ENCODE measurements at places on chromosomes 11 and 22.

GRCh38 chr11:116714902-116715301 lies 57.9 kb downstream of the BUD13 start:
- no peak for DNase-seq

DNA sequence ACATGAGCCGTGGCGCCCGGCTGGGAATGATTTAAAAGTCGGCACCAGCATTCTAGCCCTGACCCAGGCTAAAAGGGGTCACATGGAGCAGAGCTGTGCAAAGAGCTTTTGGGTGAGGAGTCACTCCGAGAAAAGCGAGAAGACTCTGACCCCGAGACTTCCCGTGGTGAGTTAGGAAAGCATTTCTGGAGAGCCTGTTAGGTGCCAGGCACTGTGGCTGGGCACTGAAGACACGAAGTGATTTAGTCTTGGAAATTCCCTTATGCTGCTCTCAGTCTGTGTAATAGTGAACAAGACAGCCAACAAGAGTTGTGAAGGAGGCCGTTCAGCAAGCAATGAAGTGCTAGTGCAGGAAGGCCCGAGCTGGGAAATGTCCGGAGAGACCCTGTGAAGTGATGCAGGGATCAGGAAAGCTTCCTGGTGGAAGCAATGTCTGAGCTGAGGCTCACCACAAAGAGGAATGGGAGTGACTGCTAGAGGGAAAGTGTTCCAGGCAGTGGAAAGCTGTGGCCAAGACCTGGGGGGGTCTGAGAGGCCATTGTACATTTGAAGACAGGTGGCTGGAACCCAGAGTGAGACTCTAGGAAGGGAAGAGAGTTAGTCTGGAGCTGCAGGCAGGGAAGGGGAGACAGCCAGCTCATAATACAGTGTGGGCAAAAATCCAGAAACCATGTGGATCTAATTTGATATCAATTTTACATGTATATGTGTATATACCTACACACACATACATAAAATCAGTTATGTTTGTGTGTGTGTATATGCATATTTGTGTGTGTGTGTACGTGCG lies 31.6 kb downstream of the MARK2 start:
- DNase-seq, result no peak

- DNase-seq, result no peak
Observed at GRCh38 chr11:60343094-60343704, 16.1 kb downstream of the MS4A6E start.

- DNase-seq, result no peak
Observed at GRCh38 chr11:61334434-61335354, 1.7 kb downstream of the TKFC start.

GRCh38 chr11:18722293-18722637 lies 3.7 kb downstream of the IGSF22 start:
- no peak for DNase-seq

Measured in LNCaP clone FGC (cell line).